ENCODE measurements at places on chromosomes 1 and 21.

GRCh38 chr1:222372221-222372620 is 175.7 kb downstream of the HHIPL2 start:
- no peak for DNase-seq

DNA sequence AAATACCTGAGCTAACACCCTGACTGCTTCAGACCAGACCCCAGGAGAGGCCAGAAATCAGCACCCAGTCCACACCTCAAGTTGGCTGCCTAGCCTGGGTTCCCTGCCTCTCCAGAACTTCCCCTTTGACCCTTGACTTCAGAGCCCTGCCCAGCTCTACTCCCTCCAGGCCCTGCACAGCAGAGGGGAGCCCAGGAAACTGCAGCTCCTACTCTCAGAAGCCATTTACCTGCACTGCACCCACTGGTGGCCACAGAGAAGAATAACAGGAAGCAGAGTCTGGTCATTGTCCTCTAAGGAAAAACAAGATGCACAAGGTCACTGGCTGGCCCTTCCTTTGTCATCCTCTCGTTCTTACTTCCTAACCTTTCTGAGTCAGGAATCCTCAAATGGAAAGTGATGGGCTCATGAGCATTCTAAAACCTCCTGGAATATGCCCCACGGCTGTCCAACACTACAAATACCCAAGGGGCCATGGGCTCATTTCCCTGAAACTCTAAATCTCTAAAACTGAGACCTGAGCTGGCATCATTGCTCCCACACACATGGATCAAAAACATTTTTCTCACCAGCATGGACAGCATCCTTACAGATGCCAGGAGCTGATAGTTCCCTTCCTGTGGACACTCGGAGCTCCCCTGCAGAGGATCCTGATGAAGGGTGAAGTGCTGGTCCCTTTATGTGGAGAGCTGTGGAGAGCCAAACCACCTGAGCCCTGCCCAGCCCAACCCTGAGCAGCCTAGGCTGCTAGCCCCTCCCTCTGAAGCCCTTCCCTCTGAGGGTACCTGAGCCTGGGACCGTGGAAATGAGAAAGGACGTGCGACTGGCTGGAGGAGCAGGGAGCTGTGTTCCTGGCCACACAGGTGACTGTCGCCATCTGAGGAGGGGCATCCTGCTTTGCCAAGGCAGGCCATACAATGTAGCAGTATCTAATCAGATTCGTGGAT is at the start of gene ITLN2:
Gene ITLN2 (minus strand): TSS at position 652 of the 947 bp plus-strand sequence. CDS start 68 bp downstream, at position 584.
- no peak for DNase-seq

DNA sequence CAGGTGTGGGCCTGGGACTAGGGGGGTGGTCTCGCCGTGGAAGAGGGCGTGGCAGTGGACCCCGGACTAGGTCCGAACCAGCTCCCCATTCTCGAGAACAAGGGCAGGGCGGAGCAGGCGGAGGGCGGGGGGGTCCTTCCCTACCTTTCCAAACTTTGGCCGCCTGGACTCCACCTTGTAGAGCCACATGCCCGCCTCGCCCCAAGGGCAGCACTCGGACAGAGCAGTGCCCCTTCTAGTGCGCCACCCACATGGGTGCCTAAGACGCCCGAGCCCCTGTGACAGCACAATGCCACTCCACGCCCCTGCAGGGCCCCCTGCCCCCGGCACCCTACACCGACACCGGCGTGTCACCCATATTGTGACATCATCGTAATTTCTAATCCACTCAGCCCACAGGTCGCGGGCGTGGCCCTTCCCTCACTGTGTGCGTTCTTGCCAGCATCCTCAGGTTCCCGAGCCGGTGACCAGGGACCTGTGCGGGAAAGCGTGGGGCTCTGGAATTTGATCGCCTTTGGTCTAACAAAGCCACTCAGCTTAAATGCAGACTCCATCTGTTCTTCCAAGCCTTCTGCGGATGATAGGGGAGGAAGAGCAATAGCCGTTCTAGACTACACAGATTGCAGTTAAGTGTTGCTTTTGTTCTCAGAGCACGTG is 553 bp upstream of the STMN1 start:
- DNase-seq: peak; percentile 38

DNA sequence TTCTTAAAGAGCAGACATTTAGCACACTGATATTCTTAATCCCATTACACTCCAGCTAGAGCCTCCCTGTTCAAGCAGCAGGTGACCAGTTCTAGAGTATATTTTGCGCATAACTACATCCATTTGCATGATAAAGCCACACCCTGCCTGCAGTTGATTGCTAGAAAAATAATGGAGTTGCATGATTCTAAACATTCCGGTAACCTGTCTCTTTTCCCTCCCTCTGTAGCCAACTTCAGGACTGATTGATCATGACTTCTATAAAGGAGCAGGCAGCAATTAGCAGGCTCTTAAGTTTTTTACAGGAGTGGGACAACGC is 14.9 kb downstream of the ARMH1 start:
- no peak for DNase-seq

GRCh38 chr1:180130651-180131050 is 24.0 kb upstream of the QSOX1 start:
- DNase-seq: no peak

- DNase-seq: no peak
These were observed 225.8 kb upstream of the L1TD1 start for GRCh38 chr1:61968869-61969268.
